ENCODE measurements at places on chromosomes 1 and 21.

GRCh38 chr21:42836767-42837301 lies 42.5 kb downstream of the WDR4 start:
- DNase-seq: no peak

GRCh38 chr1:154512760-154513159 lies 10.5 kb upstream of the SHE start:
- no peak for DNase-seq

DNA sequence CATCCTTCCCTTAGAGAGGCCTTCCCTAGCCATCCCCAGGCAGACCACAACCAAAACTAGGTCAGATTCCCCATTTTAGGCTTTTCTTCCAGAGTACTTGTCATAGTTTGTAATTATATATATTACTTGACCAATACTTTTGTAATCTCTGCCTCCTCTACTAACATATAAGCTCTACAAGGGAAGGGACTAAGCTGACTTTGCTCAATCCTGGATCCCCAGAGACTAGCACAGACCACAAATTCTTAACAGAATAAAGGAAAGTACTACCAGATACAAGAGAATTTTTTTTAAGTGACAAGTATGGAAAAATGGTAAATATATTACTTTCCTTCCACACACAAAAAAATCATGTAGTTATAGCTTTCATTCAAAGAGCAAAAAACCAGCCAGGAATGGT lies 2.0 kb downstream of the ZMYM6 start:
- DNase-seq: no peak

GRCh38 chr1:109850827-109851226 lies 59.8 kb upstream of the CSF1 start:
- DNase-seq: no peak

DNA sequence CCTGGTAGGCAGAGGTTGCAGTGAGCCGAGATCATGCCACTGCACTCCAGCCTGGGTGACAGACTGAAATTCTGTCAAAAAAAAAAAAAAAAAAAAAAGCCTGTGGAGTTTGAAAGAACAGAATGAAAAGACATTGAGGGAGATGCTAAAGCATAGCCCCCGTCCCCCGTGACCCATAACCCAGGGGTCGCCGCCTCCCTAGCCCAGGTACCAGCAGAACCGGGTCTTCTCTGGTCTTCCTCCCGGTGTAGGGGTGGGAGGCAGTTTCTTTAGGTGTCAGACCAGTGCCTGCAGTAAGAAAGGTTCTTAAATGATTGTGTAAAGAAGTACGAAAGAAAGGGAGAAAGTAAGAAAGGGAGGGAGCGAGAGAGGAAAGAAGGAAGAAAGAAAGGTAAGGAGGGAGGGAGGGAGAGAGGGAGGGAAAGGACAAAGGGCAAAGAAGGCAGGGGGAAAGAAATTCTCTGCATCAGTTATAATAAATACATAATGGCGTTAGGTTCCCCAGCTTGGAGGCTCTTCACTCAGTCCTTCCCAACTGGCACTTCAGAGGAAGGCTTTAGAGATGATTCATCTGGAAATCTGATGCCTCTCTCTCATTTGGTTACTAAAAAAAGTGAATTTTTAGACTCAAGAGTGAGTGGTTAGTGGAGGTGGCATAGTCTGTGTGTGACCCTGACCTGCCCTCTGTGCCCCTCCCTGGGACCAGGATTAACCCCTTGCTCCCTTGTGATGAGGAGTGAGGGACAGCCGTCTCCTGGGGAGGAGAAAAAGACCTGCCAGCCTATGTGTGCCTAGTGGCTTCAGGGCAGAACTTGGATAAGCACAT lies 1.1 kb downstream of the IL24 start:
- DNase-seq: no peak

- no peak for DNase-seq
Measured at GRCh38 chr1:25566730-25567341, 23.4 kb downstream of the LDLRAP1 start.

GRCh38 chr1:154148807-154149206 lies 6.1 kb downstream of the NUP210L start:
- DNase-seq: no peak

DNA sequence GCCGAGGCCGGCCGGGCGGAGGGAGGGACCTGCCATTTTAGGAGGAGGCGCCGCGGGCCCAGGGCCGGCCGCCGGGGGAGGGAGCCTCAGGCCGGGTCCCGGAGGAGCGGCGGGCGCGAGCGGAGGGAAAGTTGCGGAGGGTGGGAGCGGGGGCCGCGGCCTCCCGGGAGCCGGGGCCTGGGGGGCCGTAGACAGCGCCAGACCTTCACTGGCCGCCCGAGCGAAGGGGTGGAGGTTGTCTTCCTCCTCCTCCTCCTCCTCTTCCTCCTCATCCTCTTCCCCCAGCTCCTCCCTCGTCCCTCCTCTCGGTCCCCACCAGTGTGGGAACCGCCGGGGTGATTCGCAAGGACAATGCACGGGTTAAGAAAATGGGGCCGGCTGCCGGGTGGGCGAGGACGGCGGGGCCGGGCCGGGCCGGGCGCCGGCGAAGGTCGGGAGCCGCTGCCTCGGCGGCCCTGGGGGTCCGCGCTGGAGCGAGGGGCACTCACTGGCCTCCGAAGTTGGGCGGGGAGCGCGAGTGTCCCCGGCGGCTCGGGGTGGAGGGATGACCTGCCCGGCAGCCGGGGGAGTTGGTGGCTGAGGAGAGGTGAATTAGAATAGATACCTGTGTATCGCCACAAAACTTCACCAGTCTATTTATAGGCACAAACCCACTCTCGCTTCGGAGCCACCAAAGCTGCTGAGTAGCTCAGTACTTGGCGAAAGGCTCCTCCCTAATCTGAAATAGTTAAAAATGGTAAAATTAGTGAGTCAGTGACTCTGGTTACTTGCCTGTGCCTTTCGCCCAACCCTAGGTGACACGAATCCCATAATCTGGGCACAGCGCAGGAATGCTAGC lies 1.3 kb downstream of the DYRK1A start:
- peak; percentile 80 for DNase-seq

- no peak for DNase-seq
Measured at GRCh38 chr1:2016123-2016522, 3.0 kb upstream of the GABRD start.

DNA sequence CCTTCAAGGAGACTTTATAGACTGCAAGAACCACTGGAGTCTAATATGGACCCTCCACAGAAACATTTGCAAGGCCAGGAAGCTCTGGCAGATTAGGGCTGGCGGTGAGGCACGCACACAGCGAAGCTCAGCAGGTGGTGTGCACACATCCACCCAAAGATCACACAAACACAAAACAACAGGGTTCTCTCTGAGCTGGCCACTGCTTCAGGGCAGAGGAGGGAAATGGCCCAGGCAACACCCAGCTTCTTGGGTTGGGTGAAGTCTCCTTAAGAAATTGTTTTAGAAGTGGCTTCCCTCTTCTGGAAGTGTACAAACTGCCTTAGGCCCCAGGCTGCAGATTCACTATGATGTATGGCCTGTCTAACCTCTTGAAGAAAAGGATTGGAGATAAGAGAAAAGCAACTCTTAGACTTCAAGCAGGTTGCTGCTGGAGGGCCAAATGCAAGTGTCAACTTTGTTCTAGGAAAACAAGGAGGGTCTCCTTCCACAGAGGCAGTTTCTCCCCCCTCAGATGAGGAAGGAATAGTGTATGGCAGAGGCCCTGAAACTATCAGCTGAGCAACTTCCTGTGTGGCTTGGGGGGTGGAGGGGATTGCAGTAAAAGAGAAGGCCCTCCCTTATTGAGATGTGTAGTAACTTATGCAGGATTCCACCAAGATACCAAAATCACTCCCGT lies 2.0 kb downstream of the RCSD1 start:
- DNase-seq: peak; percentile 18

- no peak for DNase-seq
Measured at GRCh38 chr1:193747579-193747978, 561.2 kb upstream of the B3GALT2 start.

GRCh38 chr1:217333939-217334338 lies 297.0 kb downstream of the GPATCH2 start:
- peak; percentile 2 for DNase-seq

GRCh38 chr1:203799971-203800370 lies 4.5 kb downstream of the ZBED6 start:
- peak; percentile 63 for DNase-seq

- DNase-seq: no peak
Measured at GRCh38 chr1:21064057-21064456, 112.6 kb downstream of the EIF4G3 start.

DNA sequence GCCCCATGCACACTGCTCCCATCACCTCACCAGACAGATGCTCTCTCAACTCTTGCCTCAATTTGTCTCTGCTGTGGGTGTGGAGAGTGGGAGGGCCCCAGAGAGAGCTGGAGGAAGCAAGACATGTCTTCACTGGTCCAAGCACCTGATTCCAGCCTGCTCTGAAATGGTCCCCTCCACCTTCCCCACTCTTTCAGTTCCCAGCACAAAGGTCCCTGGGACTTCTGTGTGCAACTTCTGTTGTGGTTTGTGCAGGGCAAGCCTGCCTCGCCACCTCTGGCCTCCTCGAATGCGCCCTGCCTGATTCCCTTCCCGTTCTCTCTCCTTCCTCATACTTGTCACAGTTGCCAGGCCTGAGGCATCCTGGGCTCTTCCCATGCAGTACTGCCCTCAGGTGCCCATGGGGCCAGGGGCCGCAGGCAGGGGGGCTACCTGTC lies 119.3 kb downstream of the SYT2 start:
- no peak for DNase-seq

- DNase-seq: no peak
Measured at GRCh38 chr1:192973202-192973601, 86.0 kb downstream of the UCHL5 start.

DNA sequence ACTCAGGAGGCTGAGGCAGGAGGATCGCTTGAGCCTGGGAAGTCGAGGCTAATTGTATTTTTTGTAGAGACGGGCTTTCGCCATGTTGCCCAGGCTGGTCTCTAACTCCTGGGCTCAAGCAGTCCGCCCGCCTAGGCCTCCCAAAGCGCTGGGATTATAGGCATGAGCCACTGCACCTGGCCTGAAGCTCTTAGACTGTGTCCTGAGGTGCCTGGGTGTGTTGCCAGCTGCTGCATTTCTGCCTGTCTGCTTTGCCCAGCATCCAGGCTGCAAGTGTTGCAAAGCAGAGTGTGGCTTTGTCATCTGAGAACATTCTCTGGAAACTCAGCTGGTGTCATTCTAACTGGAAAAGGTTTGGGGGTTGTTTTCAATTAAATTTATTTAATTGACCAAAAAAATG lies 105.0 kb downstream of the HUNK start:
- no peak for DNase-seq

- no peak for DNase-seq
Measured at GRCh38 chr1:67801903-67802302, 31.4 kb downstream of the GNG12 start.

GRCh38 chr1:208652296-208653160 lies 408.3 kb upstream of the PLXNA2 start:
- peak; percentile 43 for DNase-seq

DNA sequence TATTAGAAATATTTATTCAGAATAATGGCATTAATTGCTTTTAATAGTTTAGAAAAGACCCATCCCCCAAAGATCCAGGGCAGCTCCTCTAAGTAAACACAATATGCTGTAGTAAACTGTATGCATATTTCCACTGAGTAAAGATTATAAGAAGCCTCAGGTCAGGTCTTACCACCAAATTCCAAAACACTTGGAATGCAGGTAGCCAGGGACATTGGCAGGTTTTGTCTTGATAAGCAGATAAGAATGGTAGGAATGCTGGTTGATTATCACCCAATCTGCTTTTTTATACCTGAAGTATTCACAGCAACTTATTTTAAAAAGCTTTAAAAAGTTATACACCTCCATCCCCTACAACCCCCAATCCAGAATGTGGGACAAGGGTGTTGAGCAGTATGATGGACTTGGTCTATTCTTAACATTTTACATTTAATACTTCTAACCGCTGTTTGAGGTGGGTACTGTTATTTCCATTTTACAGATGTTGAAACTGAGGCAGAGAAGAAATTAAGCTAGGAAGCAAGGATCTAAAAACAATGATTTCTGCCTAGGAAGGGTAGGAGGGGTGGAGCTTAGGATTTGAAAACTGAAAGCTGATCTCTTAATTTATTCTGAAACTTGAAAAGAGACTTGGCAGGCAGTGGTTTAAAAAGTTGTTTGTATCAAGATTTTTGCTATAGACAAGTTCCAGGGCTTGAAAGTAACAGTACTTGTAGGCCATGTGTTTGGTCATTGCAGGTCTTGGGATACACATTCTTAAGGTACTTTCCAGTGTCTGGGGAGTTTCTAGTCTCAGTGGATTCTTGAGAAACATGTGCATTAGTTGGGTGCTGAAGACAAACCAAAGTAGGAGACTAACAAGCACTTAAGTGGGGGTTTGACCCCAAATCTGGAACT lies 15.6 kb upstream of the THEM4 start:
- DNase-seq: no peak

DNA sequence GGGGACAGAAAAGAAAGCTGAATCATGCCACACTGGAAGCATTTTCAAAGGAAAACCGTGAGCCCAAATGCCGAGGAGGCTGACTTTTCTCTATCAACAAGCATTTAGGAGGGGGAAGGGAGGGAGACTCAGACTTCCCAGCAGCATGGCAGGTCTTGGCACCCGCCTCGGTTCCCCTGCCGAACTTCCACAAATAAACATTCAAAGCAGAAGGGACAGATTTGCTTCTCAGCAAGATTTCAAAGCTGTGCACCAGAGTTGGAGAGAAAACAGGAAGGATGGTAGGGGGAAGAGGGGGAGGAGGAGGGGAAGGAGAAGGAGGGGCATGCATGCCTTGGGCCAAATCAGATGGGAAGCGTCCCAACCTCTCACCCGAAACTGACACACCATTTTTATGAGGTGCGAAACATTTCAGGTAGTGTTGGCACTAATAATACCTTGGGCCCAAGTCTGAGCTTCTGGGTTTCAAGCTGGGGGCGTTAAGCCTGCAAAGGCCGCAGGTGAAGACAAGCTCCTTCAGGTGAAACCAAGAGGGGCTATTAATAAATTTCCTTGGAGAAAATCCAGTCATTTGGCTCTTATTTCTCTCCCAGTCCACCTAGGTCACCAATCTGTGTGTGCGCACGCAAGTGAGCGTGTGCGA lies 26.4 kb downstream of the ABCA4 start:
- DNase-seq: no peak

GRCh38 chr1:16019644-16020277 lies 1.9 kb upstream of the HSPB7 start:
- DNase-seq: no peak

GRCh38 chr1:184634296-184634695 lies 120.4 kb downstream of the EDEM3 start:
- no peak for DNase-seq

DNA sequence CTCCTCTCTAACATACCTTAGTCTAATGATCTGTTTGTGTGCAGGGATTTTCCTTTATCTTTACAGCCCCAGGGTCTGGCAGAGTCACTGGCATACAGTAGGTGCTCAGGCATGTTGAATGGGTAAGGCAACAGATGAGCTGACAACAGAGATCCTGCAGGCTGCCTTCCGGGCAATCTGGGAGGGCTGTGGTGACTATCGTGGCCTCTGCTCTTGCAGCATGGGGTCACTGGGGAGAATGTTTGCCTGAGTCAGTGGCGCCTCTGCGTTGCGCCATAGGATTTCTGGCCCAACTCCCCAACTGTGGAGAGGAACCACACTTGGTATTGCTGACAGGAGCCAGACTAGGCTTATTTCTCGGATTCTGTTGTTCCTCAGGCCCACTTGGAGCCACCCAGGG lies 93.8 kb downstream of the LAMC2 start:
- DNase-seq: no peak
